Activated T-helper 2 cell treated with anti-CD3 and anti-CD28 coated beads, Interferon-gamma antibody, Interleukin-2, Interleukin-4, amounts not matched to agents 10 μg/mL and 5 μg/mL and 100 μg/mL, durations not matched to agents 14 hours and 24 hours and 36 hours (primary cell): ENCODE measurements at places on chromosomes 12 and 14.

DNA sequence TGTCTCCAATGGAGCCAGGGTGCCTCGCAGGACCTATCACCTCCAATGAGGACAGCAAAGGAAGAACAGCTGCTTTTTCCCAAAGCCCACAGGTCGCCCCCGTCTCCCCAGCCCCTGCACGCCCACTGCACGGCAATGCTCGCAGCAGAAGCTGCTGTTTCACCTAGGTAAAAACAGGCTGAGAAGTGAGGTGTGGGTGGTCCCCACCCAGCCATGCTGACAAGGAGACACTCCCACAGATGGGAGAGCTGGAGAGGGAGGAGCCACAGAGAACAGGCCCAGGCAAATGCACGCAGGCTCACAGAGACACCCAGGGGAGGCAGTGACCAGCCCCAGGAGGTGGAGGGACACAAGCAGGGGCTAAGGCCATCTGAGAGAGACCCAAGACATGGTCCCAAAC lies 10.4 kb downstream of the CFAP73 start:
- no peaks in the 10 kb centered on the region for H3K27me3 ChIP-seq
- H3K4me3 ChIP-seq = no peak overlapping the region
- H3K27ac ChIP-seq = no peak overlapping the region
- H3K36me3 ChIP-seq = peaks cover 75% of the 10 kb centered on the region

DNA sequence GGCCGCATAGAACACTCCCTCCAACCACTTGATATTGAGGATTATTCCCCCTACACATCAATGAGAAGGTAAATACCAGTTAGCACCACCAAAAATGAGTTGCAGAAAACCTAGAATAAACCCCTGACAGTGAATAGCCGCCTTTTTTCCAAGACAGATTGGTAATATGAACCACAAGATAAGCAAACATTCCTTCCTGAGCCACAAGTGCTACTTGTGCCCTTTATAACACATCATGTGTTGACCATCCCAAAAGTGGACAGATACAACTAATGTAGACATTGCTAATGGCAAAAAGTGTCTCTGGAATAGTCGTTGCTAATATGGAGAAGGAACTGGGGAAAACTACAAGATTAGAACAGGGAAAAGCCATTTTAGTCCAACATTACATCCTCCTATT lies 17.2 kb downstream of the NOXRED1 start:
- no peak overlapping the region for H3K4me3 ChIP-seq
- DNase-seq = no peak
- no peak overlapping the region for H3K27ac ChIP-seq
- no peaks in the 10 kb centered on the region for H3K36me3 ChIP-seq
- peaks cover 17% of the 10 kb centered on the region for H3K4me1 ChIP-seq
- H3K27me3 ChIP-seq = no peaks in the 10 kb centered on the region

DNA sequence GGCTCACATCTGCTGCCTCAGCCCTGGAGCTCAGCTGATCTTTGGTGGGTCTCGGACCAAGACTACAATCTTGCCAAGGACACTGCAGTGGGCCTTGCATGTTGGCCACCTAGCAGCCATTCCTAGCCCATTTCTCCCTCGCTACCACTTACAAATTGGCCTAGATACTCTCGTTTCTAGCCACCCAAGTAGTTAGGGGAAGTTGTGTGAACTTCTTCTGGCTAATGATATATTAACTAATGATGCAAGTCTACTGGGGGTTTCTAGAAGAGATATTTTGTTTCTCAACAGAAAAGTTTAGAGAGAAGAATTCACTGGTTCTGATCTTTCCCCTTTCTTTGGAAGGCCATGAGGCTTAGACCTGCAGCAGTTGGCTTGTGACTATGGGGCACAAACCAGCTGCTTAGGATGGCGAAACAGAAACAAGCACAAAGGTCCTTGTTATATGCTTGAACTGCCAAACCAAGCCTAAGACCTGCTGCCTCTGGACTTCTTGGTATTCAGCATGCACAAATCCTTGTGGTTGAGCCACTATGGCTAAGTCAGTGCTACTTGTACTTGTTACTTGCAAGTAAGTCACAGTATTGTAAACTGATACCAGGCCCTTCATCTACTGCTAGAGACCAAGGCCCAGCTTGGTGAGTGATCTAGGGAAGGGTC lies 30.5 kb upstream of the GPATCH2L start:
- no peak overlapping the region for H3K4me3 ChIP-seq
- DNase-seq = no peak
- no peaks in the 10 kb centered on the region for H3K27me3 ChIP-seq
- H3K36me3 ChIP-seq = no peaks in the 10 kb centered on the region

DNA sequence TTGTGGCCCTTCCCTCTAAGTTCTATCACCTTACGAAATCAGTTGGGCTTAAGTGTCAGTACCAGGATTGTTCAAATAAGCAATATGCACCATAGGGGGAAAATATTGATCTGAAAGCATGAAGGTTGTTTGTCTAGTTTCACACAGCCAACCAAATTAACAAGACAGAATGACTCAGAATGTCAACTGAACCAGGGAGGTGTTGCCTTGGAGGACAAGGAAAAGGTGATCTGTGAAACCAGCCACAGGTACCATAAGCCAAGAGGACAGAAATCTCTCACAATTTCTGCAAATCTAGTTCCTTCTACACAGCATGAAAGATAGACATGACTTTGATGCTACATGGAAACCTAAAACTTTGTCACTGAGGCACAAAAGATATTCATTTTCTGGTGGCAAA lies 297.9 kb downstream of the BCL11B start:
- DNase-seq = no peak
- no peak overlapping the region for H3K4me3 ChIP-seq
- H3K4me1 ChIP-seq = peaks cover 13% of the 10 kb centered on the region
- no peak overlapping the region for H3K27ac ChIP-seq
- peaks cover 4% of the 10 kb centered on the region for H3K36me3 ChIP-seq

DNA sequence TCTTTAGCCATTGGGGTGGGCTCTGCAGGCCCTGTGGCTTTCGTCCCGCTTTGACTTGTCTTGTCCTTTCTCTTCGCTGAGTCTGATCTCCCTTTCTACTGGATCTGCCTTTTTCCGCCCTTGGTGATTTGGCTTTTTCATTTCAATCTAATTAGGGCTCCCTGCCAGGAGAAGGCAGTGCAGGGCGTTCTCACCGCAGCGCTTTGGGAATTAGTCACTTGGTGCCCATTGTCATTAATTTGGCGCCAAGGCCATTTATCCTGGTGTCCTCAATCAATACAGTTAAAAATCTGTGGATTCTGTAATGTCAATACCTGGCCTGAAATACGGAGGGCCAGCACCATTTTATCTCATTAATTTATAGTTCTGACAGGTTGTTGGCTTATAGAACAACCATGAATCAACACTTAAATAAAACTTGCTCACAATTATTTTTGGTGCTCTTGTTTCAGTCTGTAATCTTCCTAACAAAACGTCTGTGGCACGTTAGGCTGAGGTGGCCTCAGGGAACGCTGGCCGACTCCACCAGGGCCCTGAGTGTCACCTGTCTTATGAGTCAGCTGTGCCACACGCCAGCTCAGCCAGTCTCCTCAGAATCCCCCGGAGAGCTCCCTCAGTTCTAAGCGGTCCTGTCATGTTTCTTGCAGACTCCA lies 115.7 kb downstream of the BEGAIN start:
- H3K4me1 ChIP-seq = peaks cover 5% of the 10 kb centered on the region
- no peak overlapping the region for H3K4me3 ChIP-seq
- H3K27ac ChIP-seq = no peak overlapping the region
- H3K27me3 ChIP-seq = no peaks in the 10 kb centered on the region
- no peaks in the 10 kb centered on the region for H3K36me3 ChIP-seq
- no peak for DNase-seq

DNA sequence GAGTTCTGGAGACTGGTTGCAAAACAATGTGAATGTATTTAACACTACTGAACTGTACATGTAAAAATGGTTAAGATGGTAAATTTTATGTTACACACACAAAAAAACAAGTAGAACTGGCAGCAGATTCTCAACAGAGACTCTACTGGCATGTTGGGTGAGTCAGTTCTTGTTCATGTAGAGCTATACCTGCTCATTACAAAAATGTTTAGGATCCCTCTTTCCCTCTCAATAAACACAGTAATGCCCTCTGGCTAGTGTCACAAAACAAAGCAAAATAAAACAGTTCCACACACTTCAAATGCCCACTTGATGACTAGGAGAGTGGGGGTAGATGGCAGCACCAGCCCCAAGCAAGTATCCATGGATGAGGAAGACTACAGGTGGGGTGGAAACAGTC lies 13.7 kb upstream of the ZNF740 start:
- no peaks in the 10 kb centered on the region for H3K4me1 ChIP-seq
- no peak overlapping the region for H3K4me3 ChIP-seq
- no peaks in the 10 kb centered on the region for H3K36me3 ChIP-seq
- no peak for DNase-seq

DNA sequence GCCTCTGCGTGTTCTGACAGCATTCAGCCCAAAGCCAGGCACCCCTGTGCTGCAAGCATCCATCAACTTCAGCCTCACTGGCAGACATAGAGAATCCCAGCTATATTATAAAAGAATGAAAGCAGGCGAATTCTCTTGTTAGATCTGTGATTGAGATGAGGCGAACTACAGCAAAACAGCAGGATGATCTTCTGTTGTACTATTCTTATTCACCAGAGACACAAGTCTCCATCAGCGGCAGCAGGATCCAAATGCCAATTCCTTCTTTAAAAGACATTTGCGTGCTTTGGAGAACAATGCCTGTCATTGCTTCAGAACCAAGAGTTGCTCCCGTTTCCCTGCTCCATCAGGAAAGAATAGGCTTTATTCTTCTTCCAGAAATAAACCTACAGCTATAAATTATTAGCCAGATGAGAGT lies 188.9 kb downstream of the SLC41A2 start:
- peaks cover 9% of the 10 kb centered on the region for H3K36me3 ChIP-seq
- DNase-seq = no peak
- peaks cover 19% of the 10 kb centered on the region for H3K27me3 ChIP-seq
- no peak overlapping the region for H3K4me3 ChIP-seq
- H3K4me1 ChIP-seq = peaks cover 12% of the 10 kb centered on the region

DNA sequence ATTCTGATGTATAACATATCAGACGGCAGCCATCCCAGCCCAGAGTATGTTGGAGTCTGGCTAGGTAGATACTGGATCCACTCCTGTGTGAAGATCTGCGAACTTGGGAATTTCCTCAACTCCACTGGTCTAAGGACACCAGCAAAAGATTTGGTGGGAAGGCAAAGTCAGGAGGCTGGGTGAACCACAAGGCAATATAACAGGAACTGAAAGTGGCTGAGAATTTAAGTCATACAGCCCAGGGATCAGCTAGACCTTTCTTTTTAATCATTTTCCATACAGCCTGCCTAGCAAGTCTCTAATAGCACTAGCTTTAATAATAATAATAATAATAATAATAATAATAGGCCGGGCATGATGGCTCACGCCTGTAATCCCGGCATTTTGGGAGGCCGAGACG lies 34.8 kb downstream of the BRAP start:
- no peaks in the 10 kb centered on the region for H3K27me3 ChIP-seq
- no peak overlapping the region for H3K4me3 ChIP-seq
- no peaks in the 10 kb centered on the region for H3K4me1 ChIP-seq
- H3K36me3 ChIP-seq = peaks cover 36% of the 10 kb centered on the region
- DNase-seq = no peak
- no peak overlapping the region for H3K27ac ChIP-seq

DNA sequence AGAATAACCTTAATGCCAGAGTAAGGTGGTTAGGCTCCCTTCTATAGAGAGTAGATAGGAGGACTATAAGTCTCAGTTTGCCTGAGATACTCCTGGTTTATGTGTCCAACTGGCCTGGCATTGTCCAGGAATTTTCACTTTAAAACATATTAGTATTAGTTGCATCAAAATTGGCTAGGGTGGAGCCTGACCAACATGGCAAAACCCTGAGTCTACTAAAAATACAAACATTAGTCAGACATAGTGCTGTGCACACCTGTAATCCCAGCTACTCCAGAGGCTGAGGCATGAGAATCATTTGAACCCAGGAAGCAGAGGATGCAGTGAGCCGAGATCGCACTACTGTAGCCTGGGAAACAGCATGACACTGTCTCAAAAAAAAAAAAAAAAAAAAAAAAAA lies 11.9 kb downstream of the WDHD1 start:
- H3K27me3 ChIP-seq = no peaks in the 10 kb centered on the region
- H3K4me3 ChIP-seq = no peak overlapping the region
- H3K4me1 ChIP-seq = peaks cover 6% of the 10 kb centered on the region
- peaks cover 56% of the 10 kb centered on the region for H3K36me3 ChIP-seq

- no peaks in the 10 kb centered on the region for H3K36me3 ChIP-seq
- no peak overlapping the region for H3K4me3 ChIP-seq
- H3K27me3 ChIP-seq = peaks cover 10% of the 10 kb centered on the region
- no peak for DNase-seq
- H3K27ac ChIP-seq = no peak overlapping the region
Observed at GRCh38 chr14:60215127-60215444, 33.9 kb upstream of the PPM1A start.

DNA sequence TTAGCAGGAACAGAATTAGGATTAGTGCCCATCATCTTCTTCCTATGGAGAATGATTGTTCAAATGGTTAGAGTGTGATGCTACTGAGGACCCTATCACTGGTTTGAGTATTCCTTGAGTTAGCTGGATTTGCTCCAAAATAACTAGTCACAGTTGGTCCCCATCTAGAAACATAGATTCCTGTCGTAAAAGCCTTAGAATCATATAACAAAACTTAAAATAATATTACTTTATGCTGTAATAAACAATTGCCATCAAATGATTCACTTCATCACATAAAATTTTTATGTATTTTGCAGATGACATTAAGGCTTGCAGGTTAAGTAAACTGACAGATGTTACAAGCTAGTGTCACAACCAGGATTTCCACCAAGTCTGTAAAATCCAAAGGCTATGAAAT lies 209.8 kb downstream of the CCER1 start:
- H3K36me3 ChIP-seq = no peaks in the 10 kb centered on the region
- H3K27ac ChIP-seq = no peak overlapping the region
- DNase-seq = no peak
- no peaks in the 10 kb centered on the region for H3K27me3 ChIP-seq
- H3K4me1 ChIP-seq = no peaks in the 10 kb centered on the region

DNA sequence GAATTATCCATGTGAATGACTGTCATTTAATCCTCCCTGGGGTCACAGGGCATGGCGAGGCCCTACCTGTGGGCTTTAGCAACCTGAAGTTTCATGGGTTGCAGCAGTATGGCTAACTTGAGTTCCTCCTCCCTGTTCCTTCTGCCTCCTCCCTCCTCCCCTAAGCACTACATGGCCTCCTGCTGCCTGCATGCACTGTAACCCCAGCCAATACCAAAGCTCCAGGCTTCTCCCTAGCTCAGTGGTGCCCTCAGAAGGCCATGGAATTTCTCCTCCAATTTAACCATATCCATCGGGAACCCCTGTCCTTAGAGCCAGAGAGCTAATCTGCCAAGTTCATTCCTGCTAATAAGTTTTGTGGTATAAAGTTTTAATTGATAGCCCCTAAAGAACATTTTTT lies 95.1 kb downstream of the NT5DC3 start:
- no peak for DNase-seq
- H3K4me3 ChIP-seq = no peak overlapping the region
- no peaks in the 10 kb centered on the region for H3K36me3 ChIP-seq
- no peak overlapping the region for H3K27ac ChIP-seq

DNA sequence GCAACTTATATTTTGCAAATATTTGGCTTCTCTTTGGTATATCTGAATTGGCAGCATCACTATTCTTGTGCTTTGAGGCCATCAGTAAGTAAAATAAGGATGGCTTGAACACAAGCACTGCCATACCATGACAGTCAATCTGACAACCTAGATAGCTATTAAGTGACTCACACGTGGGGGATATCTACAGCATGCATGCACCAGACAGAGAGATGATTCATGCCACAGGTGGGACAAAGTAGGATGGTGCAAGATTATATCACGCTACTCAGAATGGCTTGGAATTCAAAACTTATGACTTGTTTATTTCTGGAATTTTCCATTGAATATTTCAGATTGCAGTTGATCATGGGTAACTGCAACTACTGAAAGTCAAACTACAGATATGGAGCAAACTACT lies 675.6 kb upstream of the MDGA2 start:
- H3K27me3 ChIP-seq = no peaks in the 10 kb centered on the region
- H3K36me3 ChIP-seq = no peaks in the 10 kb centered on the region
- H3K27ac ChIP-seq = no peak overlapping the region
- no peaks in the 10 kb centered on the region for H3K4me1 ChIP-seq
